ENCODE measurements at places on chromosomes 11 and 22.

DNA sequence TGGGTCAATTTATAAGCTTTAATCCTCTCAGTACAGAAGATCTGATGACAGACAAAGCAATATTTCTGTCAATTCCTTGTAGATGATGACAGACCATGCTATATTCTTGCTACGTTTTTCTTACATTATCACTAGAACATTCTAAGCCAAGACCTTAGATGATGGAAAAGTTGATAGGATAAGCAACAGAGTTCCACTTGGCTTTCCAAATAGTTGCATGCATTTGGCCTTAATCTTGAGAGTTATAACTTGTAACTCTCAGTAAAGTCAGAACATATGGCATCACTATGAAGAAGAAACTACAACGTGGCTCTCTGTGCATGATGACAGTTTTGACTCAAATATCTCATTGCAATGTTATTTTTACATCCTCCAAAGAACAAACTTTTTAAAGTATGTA, 544.3 kb upstream of the LRRC4C start:
- no peak for DNase-seq

DNA sequence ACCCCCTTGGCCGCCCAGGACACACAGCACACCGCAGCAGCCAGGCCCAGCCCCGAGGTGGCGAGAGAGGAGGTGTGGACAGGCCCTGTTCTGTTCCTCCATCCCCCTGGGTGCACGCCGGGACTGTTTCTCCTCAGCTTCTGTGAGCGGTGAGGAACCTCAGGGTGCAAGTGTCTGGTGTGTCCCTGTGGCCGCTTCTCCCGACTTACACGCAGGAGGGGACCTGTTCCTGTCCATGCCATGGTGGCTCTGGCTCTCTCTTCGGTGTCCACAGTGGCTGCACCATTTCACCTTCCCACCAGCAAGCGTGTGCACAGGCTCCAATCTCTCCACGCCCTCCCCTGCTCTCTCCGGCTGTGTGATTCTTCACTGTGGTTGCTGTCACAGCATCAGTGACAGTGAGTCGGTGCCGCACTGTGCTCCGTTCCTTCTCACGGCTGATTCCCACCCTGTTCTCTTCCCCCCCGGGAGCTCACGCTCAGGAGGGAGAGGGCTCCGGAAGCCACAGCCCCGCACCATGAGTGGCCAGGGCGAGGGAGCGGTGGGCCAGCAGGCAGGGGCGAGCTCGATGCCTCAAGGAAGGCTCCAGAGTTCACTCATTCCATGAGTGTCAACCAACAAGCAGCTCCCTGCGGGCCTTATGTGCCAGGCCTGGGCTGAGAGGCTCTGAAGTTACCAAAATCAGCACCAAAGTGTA, 18.6 kb upstream of the WNT7B start:
- no peak for DNase-seq

- no peak for DNase-seq
These were observed 6.1 kb upstream of the RFPL2 start for GRCh38 chr22:32211011-32211410.

GRCh38 chr11:74444173-74444826, 23.0 kb downstream of the KCNE3 start:
- no peak for DNase-seq

GRCh38 chr11:61144511-61145179, 16.6 kb downstream of the VPS37C start:
- DNase-seq, result no peak
